Kidney (tissue), 22 donors: ENCODE measurements at places on chromosomes 1 and 21. TPM values are rescaled to one million over a fixed set of nuclear protein-coding genes. Genes with fewer than 3 reads are reported as not detected.

GRCh38 chr1:223714849-223715603 is 2.7 kb downstream of the CAPN2 start:
- H3K27ac ChIP-seq: peak overlapping the region; percentile 54
- no peak overlapping the region for H3K4me3 ChIP-seq
- DNase-seq: no peak
- no peaks in the 10 kb centered on the region for H3K4me1 ChIP-seq
- no peaks in the 10 kb centered on the region for H3K27me3 ChIP-seq

- no peak for DNase-seq
- no peaks in the 10 kb centered on the region for H3K27me3 ChIP-seq
- H3K27ac ChIP-seq: no peak overlapping the region
- no peaks in the 10 kb centered on the region for H3K4me1 ChIP-seq
These were observed 99.1 kb upstream of the ACTRT2 start for GRCh38 chr1:2921970-2922686.

DNA sequence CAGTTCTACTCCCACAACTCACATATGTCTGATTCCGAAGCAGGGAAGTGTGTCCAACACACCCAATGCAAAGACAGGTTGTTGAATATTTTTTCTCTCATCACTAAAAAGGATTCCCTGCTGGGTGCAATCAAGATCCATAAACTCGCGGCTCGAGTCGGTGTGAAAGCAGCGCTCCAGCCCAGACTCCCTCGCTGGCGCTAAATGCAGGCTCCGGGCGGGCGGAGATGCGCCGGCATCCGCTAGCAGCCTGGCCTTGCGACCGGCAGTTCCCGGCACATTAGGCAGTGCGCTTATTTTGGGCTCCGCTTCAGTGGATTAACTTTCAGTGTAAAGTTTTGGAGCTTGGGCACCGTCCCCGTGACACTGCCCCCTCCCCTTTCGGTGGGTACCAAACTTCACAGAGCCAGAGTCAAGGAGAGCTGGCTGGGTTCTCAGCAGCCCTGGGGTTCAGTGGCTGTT is 87.7 kb upstream of the POU3F1 start:
- no peak overlapping the region for H3K4me3 ChIP-seq
- H3K36me3 ChIP-seq: no peaks in the 10 kb centered on the region
- DNase-seq: peak; percentile 18
- H3K27me3 ChIP-seq: peaks cover 17% of the 10 kb centered on the region
- H3K4me1 ChIP-seq: no peaks in the 10 kb centered on the region

- H3K27ac ChIP-seq: no peak overlapping the region
- H3K27me3 ChIP-seq: no peaks in the 10 kb centered on the region
- H3K4me3 ChIP-seq: no peak overlapping the region
These were observed 3.3 kb upstream of the CCDC28B start for GRCh38 chr1:32197074-32197473.

DNA sequence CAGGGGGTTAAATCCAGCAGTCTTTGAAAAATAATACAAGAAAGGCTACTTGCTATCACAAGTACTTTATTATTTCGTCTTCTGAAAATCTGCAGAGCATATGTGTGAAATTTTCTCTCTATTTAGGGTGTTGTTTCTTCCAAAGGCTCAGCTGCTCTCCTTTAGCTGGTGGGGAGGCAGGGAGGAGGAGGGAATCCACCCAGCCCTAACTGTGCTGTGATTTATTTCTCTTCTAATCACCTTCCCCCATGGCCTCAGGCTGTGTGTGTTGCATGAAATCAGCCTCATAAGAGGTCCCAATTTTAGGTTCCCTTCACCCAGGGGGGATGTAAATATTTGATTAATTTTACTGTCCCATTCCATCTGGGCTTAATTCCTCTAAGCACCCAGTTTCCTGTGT is 77.6 kb upstream of the PGBD5 start:
- H3K27me3 ChIP-seq: no peaks in the 10 kb centered on the region
- no peak overlapping the region for H3K27ac ChIP-seq
- DNase-seq: peak; percentile 63
- peaks cover 9% of the 10 kb centered on the region for H3K4me1 ChIP-seq
- no peak overlapping the region for H3K4me3 ChIP-seq

DNA sequence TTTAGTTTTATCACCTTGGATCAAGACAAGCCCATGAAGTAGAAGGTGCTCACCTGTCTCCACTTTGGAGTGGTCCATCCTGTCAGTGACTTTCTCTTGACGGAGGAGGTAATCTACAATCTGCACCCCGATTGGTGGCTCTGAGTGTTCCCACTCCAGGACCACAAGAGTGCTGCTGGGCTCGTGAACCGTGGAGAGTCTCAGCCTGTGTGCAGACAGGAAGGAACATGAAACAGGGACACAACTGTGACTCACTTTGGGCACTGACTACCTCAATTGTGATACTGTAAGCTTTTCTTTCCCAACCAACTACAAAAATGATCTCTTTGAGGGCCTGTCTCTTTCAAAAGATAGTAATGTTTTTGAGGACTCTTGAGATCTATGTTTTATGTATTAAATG is 280.2 kb downstream of the ASTN1 start:
- no peak for DNase-seq
- no peak overlapping the region for H3K27ac ChIP-seq
- no peaks in the 10 kb centered on the region for H3K27me3 ChIP-seq
- H3K36me3 ChIP-seq: no peaks in the 10 kb centered on the region

Gene PCP4L1
- 1.3 TPM for total RNA-seq
